Pulmonary artery endothelial cell (primary cell): ENCODE measurements at places on chromosomes 3 and 15. TPM values are rescaled to one million over a fixed set of nuclear protein-coding genes. Genes with fewer than 3 reads are reported as not detected.

The RARRES1 gene
- total RNA-seq, result 2.4 and 4.9 TPM in 2 replicates

The SECISBP2L gene
- 20.7 and 32.1 TPM in 2 replicates for total RNA-seq

The SAMMSON gene
- not detected in 2 replicates for total RNA-seq

The RHOV gene
- total RNA-seq, result 0.07 TPM in 1 of 2 replicates, not detected in the other

DNA sequence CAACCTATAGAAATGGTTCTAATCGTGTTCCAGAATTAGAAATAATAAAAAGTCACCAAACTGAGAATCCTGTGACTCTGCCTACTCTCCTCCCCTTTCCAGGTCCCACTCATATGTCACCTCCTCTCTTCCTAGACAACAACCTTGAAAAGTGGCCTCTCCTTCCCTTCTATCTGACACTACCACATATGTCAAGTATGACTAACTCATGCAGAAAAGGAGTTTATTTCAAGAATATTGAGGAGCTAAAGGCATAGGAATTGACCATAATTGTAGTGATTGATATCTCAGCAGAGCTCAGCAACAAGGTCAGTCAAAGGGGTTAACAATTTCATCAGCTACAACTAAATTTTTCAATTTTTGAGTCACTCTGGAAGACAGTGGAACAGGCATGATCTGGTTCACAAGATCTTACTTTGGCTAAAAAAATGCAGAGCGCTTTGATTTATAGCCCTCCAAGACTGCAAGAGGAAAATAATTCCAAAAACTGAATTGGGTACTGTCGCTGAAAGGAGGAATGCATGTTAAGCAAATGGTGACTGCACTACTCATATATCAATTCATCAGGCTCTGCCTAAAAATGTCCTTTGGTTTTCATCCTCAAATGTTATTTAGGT lies 160.6 kb upstream of the ARHGEF26 start:
- DNase-seq, result no peak

- no peak for DNase-seq
Measured at GRCh38 chr15:69656271-69657030, 203.8 kb downstream of the RPLP1 start.

- DNase-seq, result no peak
Measured at GRCh38 chr3:64867224-64867623, 179.4 kb upstream of the ADAMTS9 start.

DNA sequence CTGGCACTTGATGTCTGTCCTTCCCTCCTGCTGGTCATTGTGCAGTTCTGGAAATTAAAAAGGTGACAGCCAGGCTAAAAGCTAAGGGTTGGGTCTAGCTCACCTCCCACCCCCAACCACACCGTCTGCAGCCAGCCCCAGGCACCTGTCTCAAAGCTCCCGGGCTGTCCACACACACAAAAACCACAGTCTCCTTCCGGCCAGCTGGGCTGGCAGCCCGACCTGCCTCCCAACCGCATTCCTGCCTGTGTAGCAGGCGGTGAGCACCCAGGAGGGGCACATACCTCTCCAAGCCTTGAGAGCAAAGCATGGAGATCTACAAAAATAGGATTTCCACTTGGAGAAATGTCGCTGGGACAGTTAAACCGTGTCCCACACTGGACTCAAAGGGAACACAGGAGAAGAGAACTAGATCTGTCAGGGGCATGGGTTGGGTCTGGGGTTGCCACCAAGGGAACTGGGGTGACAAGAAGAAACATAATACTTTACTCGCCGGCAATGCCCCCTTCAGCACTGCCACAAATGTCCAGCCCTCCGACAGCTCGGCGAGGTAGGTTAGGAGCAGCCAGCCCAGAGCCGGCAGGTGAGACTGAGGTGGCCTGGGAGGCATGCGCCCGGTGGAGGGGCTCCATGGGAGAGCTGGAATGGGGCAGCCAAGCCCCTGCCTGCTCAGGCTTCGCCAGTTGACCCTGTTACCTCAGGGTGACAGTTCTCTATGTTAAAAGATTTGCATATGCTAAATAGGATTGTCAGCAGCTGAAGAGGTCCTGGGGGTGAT lies 52.2 kb downstream of the EXOG start:
- DNase-seq, result no peak

DNA sequence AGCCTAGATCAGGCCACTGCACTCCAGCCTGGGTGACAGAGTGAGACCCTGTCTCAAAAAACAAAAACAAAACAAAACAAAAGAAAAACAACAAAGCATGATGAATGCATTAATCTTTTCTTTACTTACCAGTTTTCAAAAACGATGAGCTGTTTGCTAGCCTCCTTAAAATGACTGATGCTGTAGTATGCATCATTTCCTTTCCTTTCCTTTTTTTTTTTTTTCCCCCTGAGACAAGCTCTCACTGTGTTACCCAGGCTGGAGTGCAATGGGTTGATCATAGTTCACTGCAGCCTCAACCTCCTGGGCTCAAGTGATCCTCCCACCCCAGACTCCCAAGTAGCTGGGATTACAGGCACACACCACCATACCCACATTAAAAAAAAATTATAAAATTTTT lies 202.0 kb downstream of the ADAMTSL3 start:
- no peak for DNase-seq

GRCh38 chr15:63948971-63949370 lies 97.3 kb downstream of the DAPK2 start:
- no peak for DNase-seq

- DNase-seq, result no peak
Measured at GRCh38 chr15:98881526-98882520, 125.8 kb downstream of the PGPEP1L start.

- no peak for DNase-seq
Measured at GRCh38 chr15:91956026-91956723, 102.7 kb downstream of the SLCO3A1 start.

DNA sequence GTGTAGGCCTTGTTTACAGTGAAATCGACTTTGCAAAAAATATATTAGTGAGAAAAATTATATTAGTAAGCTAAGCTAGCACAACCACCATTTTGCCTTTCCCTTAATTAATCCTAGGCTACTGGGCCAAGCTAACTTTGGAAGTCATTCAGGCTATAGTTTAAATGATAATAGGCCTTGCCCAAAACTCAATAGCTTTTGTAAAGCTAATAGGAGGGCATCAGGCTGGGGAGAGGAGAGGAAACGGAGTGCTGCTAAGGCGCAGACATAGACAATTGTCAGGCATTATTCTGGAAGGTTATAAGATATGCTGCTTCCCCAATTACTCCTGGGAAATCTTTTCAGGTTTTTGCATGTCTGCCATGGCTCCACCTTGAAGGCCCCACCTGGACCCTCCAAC lies 1286.0 kb downstream of the NSUN3 start:
- DNase-seq, result no peak

GRCh38 chr3:59818033-59818918 lies 768.5 kb upstream of the CFAP20DC start:
- DNase-seq, result no peak

GRCh38 chr3:61227799-61228198 lies 23.5 kb downstream of the FHIT start:
- DNase-seq, result no peak

DNA sequence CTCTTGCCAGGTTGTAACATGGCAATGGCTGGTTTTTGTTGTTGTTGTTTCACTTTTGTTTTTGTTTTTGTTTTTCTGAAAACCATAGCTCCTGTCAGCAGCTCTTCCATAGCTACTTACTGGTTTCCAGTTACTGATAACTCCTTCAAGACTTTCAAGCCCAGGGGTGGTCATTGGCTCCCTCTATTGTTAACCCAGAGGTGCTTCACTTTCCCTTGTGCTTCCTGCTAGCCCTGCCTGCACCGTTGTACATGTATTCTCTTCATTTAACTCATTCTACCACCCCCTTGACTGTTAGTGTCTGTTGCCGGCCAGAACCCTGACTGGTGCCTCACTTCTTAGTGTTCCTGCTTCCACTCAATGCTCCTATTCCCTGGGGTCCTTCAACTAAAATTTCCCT lies 4.2 kb upstream of the TRAT1 start:
- DNase-seq, result no peak

DNA sequence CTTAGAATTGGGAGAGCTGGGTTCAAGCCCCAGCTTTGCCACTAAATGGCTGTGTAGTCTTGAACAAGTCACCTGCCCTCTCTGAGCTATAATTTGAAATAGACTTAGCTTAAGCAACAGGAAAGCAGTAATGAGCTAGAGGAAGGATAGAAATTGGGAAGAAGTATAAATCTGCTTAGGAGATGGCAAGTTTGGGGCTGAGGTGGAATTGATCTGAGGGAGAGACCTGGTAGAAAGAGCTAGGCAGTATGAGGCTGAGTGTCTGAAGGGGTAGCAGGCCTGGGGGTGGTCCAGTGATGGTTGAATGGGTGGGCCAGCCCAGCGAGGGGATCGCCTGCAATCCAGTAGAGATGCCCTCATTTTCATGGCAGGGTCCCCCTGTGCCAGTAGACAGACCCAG lies 22.9 kb downstream of the LPP start:
- no peak for DNase-seq

DNA sequence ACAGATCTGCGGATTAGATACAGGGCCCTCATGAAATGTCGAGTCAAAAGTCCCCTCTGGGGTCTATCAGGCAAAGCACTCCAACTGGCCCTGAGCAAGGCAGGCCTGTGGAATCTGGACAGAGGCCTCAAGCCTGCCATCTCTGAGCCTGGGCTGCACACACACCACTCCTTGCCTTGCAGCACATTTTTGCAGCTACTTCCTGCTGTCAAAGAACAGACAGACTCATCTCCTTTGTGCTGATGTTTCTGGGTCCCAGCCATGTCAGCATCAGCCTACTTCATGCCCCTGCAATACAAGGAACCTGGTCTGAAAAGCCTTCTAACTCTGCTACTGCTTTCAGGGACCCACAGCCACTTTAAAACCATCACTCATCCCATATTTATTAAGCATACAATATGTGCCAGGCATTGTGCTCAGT lies 60.6 kb upstream of the IL12A start:
- DNase-seq, result no peak

DNA sequence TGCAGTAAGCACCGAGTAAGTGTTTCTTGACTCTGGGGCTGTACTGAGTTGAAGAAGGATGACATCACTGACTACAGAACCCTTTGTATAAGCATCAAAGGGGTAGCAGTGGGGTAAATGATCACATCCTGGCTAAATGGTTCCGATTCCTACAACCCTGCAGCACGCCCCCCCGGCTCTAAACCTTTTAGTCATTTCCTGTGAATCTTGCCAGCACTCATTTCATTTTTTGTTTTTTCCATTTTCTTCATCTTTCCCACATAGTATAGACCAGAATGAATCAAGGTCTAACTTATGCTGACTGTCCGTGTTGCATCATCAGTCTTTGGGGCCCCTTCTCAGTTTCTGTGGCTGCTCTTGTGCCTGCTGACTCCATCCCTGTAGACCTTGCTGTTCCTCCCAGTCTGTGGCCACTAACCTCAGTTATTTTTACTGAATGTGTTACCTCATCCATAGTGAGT lies 383.1 kb upstream of the TPRG1 start:
- DNase-seq, result peak; percentile 77
